ENCODE measurements at places on chromosomes 5 and 9.

DNA sequence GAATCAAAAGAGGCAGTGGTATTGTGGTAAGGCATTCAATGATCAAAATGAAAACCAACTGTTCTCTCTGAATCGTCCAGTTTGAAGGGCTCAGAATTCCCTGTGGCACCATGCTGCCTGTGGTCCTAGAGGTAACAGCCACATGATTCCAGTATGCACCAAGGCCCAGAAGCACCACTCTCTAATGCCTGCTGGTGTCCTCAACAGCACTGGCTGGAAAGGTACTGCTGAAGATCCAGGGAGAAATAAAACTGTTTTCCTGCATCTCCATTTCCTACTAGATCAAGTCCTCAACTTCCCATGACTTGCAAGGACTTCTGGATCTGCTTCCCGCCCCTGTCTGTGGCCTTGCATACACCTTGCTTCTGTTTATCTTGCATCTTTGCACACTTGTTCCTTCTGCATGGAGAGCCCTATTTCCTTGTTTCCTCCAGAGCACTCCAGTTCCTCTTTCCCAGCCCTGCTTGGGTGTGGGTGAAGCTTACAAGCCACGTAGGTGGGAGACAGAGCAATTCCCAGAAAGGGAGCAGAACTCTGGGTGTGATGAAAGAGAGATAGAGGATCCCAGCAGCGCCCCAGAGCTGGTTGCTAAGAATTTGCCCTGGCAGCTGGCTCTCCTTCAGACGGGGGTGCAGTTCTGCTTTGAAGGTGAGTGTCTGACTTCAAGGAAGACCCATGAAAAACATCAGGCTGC is 41.0 kb upstream of the EQTN start:
- no peak for DNase-seq

GRCh38 chr9:122095010-122095767 is 2.1 kb upstream of the TTLL11 start:
- peak; percentile 40 for DNase-seq

DNA sequence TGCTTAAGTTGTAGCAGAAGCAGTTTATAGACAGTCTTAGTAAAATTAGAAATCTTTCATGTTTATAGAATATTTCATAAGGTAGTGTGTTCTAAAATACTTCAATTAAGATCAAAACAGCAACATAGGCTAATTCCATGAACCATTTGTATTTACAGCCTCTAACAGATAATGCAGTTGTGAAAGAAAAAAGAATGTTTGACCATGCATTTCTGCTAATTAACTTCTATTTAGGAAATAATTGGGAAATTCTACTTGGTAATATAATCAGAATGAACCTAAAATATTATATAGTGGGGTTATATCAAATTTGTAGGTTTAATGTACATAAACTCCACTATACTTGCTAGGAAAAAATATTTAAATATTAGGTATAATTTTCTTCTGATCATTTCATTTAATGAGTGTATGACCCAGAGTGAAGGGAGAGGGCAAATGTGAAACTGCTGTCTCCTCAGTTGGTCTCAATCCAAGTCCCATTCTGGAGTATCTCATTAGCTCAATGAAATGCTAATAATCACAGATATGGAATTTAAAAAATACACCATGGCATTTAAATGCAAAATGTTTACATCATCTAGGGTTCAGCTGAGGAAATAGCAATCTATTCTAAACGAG is 34.9 kb downstream of the ALDH1A1 start:
- no peak for DNase-seq

GRCh38 chr9:111659691-111660090 is 1.7 kb upstream of the GNG10 start:
- no peak for DNase-seq

DNA sequence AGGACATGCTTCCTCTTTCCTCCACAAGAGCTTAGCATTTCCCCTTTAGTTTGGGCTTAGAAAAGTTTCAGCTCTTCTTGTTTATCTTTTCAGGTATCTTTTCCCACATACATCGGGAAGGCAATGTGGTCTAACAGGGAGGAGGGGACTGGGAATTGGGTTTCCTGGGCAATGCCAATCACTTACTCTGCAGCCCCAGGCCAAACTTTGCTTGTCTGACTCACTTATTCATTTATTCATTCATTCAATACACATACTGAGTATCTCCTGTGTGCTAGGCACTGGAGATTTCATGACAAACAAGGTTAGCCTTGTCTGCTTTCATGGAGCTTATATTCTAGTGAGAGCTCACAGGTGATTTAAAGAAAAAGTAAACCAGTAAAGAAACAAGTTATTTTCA is 10.7 kb upstream of the POU4F3 start:
- DNase-seq = no peak

DNA sequence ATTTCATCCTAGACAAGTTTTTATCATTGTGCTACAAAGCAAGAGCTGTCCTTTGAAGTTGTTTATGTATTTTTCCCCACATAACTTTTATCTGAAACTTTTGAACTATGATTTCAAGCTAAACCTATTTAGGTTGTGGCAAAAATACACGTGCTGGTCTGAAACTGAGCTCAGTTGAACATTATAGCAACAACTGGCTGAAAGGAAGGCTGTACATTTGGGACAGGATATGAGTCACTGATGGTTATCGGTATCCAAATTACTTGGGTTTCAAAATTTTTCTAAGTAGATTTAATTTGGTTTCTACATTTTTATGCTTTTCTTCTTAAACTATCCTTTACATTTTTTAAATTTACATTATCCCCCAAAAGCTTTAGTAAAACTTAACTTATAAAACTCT is 627.3 kb upstream of the NUDT12 start:
- DNase-seq = no peak

DNA sequence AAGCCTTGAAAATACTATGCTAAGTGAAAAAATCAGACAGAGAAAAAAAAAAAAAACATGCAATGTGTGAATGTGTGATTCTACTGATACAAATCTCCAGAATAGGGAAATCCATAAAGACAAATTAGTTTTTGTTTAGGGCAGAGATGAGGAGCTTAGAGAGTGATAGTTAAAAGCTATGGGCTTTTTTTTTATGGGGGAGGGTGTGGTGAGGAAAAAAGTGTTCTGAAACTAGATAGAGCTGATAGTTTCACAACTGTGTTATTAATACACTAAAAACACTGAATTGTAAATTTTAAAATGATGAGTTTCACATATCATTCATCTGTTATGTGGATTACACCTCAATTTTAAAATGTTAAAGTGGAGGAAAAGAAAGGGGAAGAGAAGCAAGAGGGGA is 228.3 kb upstream of the ZNF462 start:
- DNase-seq = no peak

- no peak for DNase-seq
Measured at GRCh38 chr5:67286006-67286405, 89.4 kb upstream of the CD180 start.

- no peak for DNase-seq
Measured at GRCh38 chr9:113620377-113621161, 157.0 kb downstream of the RGS3 start.

- no peak for DNase-seq
Measured at GRCh38 chr9:4665357-4665756, 923 bp downstream of the SPATA6L start.

DNA sequence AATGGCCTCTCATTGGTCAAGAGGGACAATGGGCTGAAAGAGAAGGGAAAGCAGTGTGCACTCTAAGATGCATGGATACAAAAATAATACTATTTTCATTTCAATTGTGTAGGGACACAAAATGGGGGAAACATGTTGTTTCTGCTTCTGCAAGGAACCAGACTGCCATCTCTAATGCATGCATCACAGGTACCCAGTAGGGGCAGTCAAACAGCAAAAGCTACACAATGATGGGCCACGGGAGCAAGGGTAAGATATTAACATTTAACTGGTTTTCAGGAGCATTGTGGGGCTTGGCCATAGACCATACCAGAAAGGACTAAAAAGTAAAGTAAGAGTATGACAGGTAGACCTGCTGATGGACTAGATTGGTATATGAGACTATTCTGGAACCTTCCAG is 535.8 kb downstream of the SPATA31D1 start:
- DNase-seq = no peak

GRCh38 chr9:137212520-137212919 is 7.0 kb downstream of the NDOR1 start:
- no peak for DNase-seq
